Upper lobe of right lung (tissue), 1 donor: ENCODE measurements at places on chromosomes 13 and 19. TPM values are rescaled to one million over a fixed set of nuclear protein-coding genes. Genes with fewer than 3 reads are reported as not detected.

DNA sequence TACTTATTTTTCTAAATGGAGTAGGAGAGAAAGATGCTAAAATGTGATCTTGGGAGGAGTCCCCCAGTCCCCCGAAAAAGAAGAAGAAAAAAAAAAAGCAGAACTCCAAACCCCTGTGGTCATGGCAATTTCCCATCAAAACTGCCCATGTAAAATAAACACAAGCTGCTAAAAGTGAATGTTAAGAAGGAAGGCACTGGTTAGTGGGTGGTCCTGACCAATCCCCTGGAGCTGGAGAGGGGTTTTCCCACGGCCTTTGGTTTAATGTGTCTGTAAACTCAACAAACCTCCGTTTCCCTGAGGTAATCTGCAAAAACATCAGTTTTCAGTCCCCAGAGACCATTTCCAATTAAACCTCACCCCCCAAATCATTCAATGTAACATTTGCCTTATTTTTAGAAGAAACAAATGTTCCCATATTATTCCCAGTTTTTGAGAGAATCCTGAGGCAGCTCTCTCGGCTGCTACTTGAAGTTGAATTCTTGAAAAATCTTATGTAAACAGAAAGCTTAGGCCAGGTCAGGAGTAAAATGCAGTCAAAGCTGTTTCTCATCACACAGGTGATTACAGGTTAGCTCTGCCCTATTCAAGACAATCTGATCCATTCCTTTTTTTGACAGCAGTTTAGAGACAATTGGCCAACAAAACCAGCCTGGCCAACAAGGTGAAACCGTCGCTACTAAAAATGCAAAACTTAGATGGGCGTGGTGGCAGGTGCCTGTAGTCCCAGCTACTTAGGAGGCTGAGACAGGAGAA is 17.0 kb downstream of the RAB3D start:
- H3K36me3 ChIP-seq, result peaks cover 20% of the 10 kb centered on the region
- H3K4me1 ChIP-seq, result peaks cover 39% of the 10 kb centered on the region
- H3K27ac ChIP-seq, result peak overlapping the region; percentile 51
- no peaks in the 10 kb centered on the region for H3K27me3 ChIP-seq
- DNase-seq, result no peak
- H3K4me3 ChIP-seq, result no peak overlapping the region

DNA sequence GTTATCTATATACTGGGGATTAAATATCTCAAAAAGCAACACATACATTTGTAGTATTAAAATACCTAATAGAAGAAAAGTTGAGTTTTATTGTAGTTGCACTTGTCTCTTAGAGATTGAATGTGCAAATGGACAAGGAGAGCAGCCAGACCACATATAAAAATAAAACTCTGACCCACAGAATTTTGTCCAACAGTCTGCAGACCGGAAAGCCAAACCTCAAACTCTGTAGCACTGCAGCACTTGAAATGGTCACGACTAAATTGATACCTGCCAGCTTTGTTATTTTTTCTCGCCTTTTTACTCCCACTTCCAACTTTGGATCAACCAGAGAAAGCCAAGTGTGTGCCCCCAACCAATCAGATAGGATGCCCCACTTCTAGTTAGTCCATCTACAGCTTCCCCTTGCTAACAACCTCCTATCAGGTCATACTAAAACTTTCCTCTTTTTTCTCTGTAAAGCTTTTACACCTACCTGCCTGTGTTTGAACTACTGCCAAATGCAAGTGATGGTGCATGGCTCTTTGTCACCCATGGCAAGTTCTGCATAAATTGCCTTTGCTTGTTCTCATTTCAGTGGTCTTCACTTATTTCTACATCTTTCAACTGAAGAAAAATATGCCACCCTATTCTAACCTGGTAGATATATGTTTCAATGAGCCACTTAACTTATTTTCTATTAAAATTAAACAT is 1250.7 kb upstream of the SPRY2 start:
- no peak overlapping the region for H3K4me3 ChIP-seq
- DNase-seq, result no peak
- no peaks in the 10 kb centered on the region for H3K27me3 ChIP-seq
- H3K36me3 ChIP-seq, result no peaks in the 10 kb centered on the region
- no peak overlapping the region for H3K27ac ChIP-seq

The VSTM2B gene
- total RNA-seq, result not detected

The PSMD8 gene
- total RNA-seq, result 123 TPM

DNA sequence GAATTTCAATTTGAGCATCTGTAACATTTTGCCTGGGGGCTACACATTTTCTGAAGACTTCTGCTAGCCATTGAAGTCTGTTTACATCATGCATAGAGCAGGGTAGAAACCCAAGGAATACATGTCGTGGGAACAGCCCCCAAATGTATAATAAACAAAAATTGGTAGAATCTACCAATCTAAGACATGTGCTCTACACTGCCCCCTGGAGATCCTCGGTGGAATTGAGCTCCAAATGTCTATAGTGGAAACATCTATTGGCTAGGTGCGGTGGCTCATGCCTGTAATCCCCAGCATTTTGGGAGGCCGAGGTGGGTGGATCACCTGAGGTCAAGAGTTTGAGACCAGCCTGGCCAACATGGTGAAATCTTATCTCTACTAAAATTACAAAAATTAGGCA is 57.3 kb downstream of the MBD3L2B start:
- H3K27me3 ChIP-seq, result no peaks in the 10 kb centered on the region
- no peak overlapping the region for H3K27ac ChIP-seq
- DNase-seq, result no peak
- H3K36me3 ChIP-seq, result no peaks in the 10 kb centered on the region
- no peak overlapping the region for H3K4me3 ChIP-seq

The PTGIR gene
- 12.6 TPM for total RNA-seq

GRCh38 chr13:34278780-34279179 is 460.8 kb downstream of the RFC3 start:
- no peak overlapping the region for H3K27ac ChIP-seq
- H3K4me1 ChIP-seq, result no peaks in the 10 kb centered on the region
- H3K36me3 ChIP-seq, result no peaks in the 10 kb centered on the region
- DNase-seq, result no peak
- no peak overlapping the region for H3K4me3 ChIP-seq

DNA sequence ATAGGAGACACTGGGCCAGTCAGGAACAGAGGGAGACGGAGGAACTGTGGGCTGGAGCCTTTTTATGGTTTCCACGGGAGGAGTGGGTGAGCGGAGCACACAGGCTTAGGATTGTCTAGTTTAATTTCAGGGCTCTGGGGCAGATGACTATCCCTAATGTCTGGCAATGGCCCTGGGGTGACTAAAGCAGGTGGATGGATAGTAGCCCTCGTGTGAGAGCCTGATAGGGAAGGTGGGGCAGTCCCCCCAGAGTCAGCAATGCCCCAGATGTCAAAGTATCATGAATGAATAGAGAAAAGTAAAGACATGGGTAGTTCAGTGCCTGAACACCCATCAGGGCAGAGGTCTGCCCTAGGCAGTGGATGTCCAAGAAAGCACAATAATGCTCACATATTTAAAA is 94.2 kb downstream of the ZDHHC20 start:
- H3K27ac ChIP-seq, result no peak overlapping the region
- no peak overlapping the region for H3K4me3 ChIP-seq
- H3K27me3 ChIP-seq, result no peaks in the 10 kb centered on the region
- no peaks in the 10 kb centered on the region for H3K4me1 ChIP-seq
- H3K36me3 ChIP-seq, result no peaks in the 10 kb centered on the region

- H3K27ac ChIP-seq, result no peak overlapping the region
- no peaks in the 10 kb centered on the region for H3K4me1 ChIP-seq
- DNase-seq, result no peak
Observed at GRCh38 chr19:29105629-29106292, 107.2 kb downstream of the UQCRFS1 start.

The SRRM5 gene
- 0.29 TPM for total RNA-seq

DNA sequence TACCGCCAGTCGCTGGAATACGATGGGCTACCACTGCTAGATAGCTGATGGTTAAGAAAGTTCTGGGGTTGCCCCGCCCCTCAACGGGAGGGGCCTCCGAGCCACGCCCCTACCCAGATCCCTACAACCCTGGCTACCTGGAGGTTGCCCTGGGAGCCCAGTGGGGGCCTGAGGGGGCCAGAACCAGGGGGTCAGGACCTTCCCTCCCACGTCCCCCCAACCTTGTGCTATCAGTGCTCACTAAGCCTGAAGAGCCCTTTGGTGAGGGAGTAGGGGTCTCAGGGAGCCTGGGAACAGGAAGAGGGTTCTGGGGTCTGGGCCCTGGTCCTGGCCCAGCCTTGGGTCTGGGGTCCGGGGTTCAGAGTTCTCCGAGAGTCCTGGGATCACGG is 8.9 kb downstream of the OCEL1 start:
- peak overlapping the region; percentile 56 for H3K4me3 ChIP-seq
- no peak for DNase-seq
- H3K27me3 ChIP-seq, result no peaks in the 10 kb centered on the region
- H3K27ac ChIP-seq, result peak overlapping the region; percentile 42

GRCh38 chr19:42292042-42292960 is 9.6 kb upstream of the PRR19 start:
- no peak overlapping the region for H3K27ac ChIP-seq
- H3K27me3 ChIP-seq, result no peaks in the 10 kb centered on the region
- H3K36me3 ChIP-seq, result peaks cover 76% of the 10 kb centered on the region
- H3K4me1 ChIP-seq, result no peaks in the 10 kb centered on the region

GRCh38 chr13:107534548-107534947 is 680.8 kb downstream of the LIG4 start:
- no peak overlapping the region for H3K4me3 ChIP-seq
- no peaks in the 10 kb centered on the region for H3K27me3 ChIP-seq
- no peaks in the 10 kb centered on the region for H3K4me1 ChIP-seq
- DNase-seq, result no peak
- no peaks in the 10 kb centered on the region for H3K36me3 ChIP-seq
- no peak overlapping the region for H3K27ac ChIP-seq

DNA sequence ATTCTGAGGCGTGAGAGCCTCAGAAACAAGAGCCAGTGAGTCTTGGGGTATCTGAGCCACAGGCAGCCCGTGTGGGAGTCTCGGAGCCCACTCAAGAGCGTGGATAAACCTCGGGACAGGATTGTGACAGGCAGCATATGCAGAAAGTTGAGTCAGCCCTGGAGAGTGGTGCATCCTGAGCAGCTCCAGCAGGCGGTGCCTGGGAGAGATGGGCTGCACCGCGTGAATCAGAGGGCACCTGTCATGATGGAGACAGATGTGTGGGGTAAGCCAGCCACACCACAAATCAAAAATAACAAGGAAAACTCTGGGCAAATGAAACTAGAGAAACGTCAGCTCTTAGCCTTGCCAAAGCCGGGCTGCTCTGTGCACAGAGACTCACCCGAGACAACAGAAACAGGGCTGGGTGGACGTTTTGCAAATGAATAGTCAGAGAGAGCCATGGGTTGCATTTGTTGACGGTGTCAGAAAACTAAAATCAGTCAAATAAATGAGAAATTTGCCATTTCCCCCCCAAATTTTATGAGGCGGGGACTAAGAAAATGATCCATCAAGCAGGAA is 30.0 kb upstream of the POP4 start:
- H3K27me3 ChIP-seq, result peaks cover 40% of the 10 kb centered on the region
- no peak for DNase-seq
- no peaks in the 10 kb centered on the region for H3K36me3 ChIP-seq
- H3K4me3 ChIP-seq, result no peak overlapping the region

The SLITRK6 gene
- 0.78 TPM for total RNA-seq
